ENCODE measurements at places on chromosomes 2 and 18. TPM values are rescaled to one million over a fixed set of nuclear protein-coding genes. Genes with fewer than 3 reads are reported as not detected.

DNA sequence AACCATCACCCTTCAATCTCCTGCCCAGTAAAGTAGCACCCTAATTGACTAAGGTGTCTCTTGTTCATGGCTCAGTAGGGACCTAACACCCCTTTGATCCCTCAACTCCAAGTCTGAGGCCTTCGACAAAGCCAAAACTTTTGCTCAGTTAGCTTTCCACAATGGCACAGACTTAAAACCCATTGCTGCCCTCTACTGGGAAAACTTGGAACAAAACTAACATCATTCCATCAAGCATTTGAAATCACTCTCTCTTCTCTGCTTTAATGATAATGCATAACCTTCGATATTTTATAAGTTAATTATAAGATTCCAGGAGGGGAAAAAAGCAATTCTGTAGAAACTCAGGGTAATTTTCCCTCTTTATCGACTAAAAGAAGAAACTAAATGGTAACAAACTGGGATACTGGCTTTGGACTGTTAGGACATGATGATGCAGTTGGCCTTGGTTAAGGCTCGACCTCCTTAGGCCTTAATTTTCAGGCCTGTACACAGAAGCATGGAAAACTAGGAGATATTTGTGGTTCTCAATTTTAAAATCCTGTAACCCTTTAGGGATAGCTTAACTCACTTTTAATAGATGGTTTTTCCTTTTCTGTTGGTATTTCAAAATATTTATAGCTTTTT is 127.8 kb downstream of the STK39 start:
- peak; percentile 39 for DNase-seq
- no peak overlapping the region for H3K4me3 ChIP-seq
- no peak overlapping the region for H3K27ac ChIP-seq

DNA sequence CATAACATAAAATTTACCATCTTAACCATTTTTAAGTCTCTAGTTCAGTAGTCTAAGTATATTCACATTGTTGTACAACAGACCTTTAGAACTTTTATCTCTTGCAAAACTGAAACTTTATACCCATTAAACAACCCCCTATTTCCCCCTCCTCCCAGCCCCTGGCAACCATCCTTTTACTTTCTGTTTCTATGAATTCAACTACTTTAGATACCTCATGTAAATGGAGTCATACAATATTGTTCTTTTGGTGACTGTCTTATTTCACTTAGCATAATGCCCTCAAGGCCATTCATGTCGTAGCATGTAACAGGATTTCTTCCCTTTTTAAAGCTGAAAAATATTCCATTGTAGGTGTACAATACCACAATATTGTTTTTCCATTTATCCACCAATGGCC is 129.8 kb downstream of the PDE11A start:
- no peaks in the 10 kb centered on the region for H3K4me1 ChIP-seq
- H3K4me3 ChIP-seq: no peak overlapping the region
- DNase-seq: no peak
- no peaks in the 10 kb centered on the region for H3K36me3 ChIP-seq
- H3K27me3 ChIP-seq: no peaks in the 10 kb centered on the region

DNA sequence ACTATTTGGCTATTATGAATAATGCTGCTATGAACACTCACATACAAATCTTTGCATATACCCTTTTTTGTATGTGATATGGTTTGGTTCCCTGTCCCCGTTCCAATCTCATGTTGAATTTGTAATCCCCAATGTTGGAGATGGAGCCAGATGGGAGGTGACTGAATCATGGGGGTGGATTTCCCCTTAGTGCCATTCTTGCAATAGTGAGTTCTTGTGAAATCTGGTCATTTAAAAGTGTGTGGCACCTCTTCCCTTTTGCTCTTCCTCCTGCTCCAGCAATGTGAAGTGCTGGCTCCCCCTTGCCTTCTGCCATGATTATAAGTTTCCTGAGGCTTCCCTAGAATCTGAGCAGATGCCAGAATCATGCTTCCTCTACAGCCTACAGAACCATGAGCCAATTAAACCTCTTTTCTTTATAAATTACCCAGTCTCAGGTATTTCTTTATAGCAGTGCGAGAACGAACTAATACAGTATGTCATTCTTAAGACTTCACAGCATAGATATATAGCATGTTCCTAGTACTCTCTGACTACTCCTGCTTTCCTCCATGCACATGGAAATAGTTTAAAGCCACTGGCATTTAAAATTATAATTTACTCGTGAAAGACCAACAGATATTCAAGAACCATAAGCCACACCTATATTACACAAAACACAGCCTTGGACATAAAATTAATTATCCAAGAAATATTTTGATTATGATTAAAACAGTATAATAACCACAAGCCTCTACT is 75.2 kb downstream of the COBLL1 start:
- no peaks in the 10 kb centered on the region for H3K27me3 ChIP-seq
- peaks cover 5% of the 10 kb centered on the region for H3K4me1 ChIP-seq
- H3K36me3 ChIP-seq: no peaks in the 10 kb centered on the region
- H3K4me3 ChIP-seq: no peak overlapping the region
- H3K27ac ChIP-seq: no peak overlapping the region

GRCh38 chr2:11582862-11583752 is 49.3 kb downstream of the GREB1 start:
- peaks cover 6% of the 10 kb centered on the region for H3K27me3 ChIP-seq
- H3K36me3 ChIP-seq: no peaks in the 10 kb centered on the region
- DNase-seq: peak; percentile 81
- no peak overlapping the region for H3K27ac ChIP-seq

DNA sequence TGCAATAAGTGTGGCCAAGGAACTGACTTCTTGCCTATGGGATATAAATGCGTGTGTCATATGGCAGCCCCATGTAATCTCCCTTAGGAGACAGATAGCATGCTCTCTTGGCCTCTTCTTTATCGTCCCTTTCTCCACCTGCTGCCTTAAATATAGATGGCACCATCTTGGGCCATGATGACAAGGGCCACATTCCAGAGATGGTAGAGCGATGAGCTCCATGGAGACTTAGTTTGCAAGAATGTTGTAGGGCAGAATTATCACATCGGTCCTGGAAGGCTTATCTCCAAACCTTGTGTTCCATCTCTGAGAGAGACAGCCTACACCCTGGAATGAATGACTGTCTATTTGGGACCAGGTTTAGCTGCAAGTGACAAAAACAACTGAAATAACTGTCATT is 536.7 kb downstream of the TNS1 start:
- H3K4me3 ChIP-seq: no peak overlapping the region
- no peaks in the 10 kb centered on the region for H3K36me3 ChIP-seq
- H3K27me3 ChIP-seq: no peaks in the 10 kb centered on the region
- no peaks in the 10 kb centered on the region for H3K4me1 ChIP-seq
- no peak for DNase-seq

- H3K27me3 ChIP-seq: no peaks in the 10 kb centered on the region
- peaks cover 16% of the 10 kb centered on the region for H3K4me1 ChIP-seq
- no peak overlapping the region for H3K4me3 ChIP-seq
- DNase-seq: peak; percentile 35
Measured at GRCh38 chr18:74248595-74248994, 43.2 kb downstream of the CYB5A start.

- H3K36me3 ChIP-seq: peaks cover 5% of the 10 kb centered on the region
- H3K27me3 ChIP-seq: no peaks in the 10 kb centered on the region
- no peak overlapping the region for H3K4me3 ChIP-seq
- H3K4me1 ChIP-seq: peaks cover 52% of the 10 kb centered on the region
- H3K27ac ChIP-seq: no peak overlapping the region
Measured at GRCh38 chr2:237944302-237944701, 22.5 kb upstream of the UBE2F start.

DNA sequence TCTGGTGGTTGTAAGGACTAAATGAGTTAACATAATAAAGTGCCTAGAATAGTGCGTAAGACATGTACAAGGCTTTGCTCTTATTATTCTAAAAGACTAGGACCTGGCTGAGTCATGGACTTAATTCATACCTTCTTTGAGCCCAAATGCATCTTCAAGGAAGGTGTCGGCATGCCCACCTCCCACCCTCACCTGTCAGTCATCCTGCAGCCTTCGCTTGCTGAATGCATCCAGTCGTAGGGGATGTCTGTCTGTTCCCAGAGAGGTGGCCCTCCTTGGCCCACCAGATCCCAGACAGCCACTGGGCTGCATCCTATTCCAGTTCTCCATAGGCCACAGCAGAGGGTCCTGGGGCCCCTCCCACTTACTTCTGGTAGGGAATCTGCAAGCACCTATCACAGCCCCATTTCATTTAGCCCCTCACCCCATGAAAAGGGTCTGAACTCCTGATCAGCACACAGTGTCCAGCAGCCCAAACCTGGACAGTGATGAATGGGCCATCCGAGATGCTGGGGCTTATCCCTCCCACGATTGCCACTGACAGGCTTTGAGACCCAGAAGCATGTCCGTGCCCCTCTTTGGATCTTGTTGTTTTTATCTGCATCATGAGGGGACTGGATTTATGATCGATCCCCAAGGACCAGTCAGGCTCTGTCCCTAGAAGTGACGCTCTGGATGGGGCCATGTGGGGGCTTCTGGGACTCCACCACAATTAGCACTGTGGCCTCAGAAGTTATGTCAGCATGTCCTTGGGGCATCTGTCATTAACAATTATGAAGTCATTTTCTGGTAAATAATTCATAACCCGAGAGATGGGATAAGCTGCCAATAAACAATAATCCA is 101.1 kb downstream of the KLHL29 start:
- no peak overlapping the region for H3K4me3 ChIP-seq
- H3K4me1 ChIP-seq: peaks cover 14% of the 10 kb centered on the region
- DNase-seq: no peak
- H3K36me3 ChIP-seq: no peaks in the 10 kb centered on the region
- peaks cover 2% of the 10 kb centered on the region for H3K27me3 ChIP-seq

CNDP1 gene
- total RNA-seq: not detected

IL1R2 gene
- 10.3 TPM for total RNA-seq

RESP18 gene
- not detected for total RNA-seq

DNA sequence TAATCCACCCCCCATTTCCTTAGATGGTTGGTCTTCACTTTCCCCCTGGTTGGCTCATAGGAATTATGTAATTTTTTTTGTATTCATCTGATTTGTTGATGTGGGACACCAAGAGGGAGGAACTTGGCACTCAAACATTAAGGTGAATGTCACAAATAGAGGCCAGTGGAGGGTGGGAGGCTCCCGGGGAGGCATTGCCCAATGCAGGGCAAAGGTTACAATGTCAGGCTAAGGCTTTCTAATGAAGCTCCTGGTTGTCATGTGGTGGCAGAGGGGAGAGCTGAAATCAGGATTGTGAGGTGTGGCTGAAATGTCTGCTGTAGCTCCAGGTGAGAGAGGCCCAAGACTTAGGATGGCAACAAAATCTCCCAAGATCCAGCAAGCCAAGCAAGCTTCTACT is 42.7 kb downstream of the MPHOSPH10 start:
- H3K36me3 ChIP-seq: no peaks in the 10 kb centered on the region
- H3K27ac ChIP-seq: no peak overlapping the region
- no peaks in the 10 kb centered on the region for H3K27me3 ChIP-seq
- H3K4me3 ChIP-seq: no peak overlapping the region
- DNase-seq: no peak

ARHGEF33 gene
- not detected for total RNA-seq

MROH2A gene
- not detected for total RNA-seq

DNA sequence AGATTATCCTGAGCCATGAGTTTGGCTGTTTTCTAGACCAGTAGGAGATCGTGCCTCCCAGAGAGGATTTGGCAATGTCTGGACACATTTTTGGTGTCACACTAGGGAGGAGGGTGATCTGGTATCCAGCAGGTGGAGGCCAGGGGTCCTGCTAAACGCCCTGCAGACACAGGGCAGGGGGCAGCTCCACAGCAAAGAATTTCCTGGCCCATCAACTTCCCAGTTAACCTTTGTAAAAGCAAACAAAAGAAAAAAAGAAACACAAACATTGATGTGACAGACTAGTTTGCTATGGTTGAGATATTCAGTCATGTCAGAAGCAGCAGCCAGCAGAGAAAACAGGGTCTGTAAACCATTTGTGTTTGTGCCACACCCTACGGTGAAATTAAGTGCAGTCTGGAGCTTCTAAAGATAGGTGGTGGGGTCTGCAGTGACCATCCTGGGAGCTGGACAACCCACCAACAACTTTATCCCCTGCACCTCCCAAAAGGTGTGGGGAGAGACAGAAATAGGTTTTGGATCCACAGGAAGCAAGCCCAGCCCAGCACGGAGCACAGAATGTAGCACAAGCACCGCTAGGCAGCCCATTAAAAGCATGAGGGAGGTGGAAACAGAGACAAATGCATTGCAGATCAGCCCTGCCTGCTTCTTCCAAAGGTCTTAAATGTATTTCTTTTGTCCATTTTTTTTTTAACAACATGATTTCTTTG is 232.5 kb downstream of the MYT1L start:
- no peak overlapping the region for H3K4me3 ChIP-seq
- DNase-seq: no peak
- peaks cover 1% of the 10 kb centered on the region for H3K36me3 ChIP-seq
- H3K4me1 ChIP-seq: no peaks in the 10 kb centered on the region

DNA sequence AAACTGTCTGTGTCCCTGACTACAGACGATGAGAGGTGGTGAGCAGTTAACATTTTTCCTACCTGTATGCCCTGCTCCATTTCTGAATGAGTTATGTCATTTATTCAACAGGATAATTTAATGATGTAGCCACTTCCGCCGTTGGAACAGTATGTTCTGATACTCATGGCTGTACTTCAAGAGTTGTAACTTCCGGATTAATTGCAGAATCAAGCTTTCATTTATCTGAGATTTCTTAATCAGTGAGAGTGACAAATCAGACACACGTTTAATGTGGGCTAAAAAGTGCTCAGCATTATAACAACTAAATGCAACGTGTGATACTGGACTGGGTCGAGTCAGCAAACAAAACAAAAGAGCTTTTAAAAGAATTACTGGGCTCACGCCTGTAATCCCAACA is 107.7 kb downstream of the KCTD1 start:
- H3K4me1 ChIP-seq: no peaks in the 10 kb centered on the region
- no peaks in the 10 kb centered on the region for H3K36me3 ChIP-seq
- H3K27ac ChIP-seq: no peak overlapping the region
- DNase-seq: no peak
- H3K4me3 ChIP-seq: no peak overlapping the region

TCF23 gene
- total RNA-seq: not detected

COPS8 gene
- total RNA-seq: 69.2 TPM

FBXO41 gene
- total RNA-seq: 11.0 TPM

GRCh38 chr18:31819106-31819924 is 58.6 kb upstream of the SLC25A52 start:
- no peaks in the 10 kb centered on the region for H3K4me1 ChIP-seq
- no peak for DNase-seq
- H3K27me3 ChIP-seq: no peaks in the 10 kb centered on the region

- H3K27ac ChIP-seq: no peak overlapping the region
- H3K27me3 ChIP-seq: peaks cover 19% of the 10 kb centered on the region
- DNase-seq: no peak
- H3K36me3 ChIP-seq: no peaks in the 10 kb centered on the region
- peaks cover 11% of the 10 kb centered on the region for H3K4me1 ChIP-seq
Measured at GRCh38 chr2:111226876-111227700, 106.4 kb downstream of the BCL2L11 start.

GRCh38 chr2:143530758-143531157 is 401.5 kb downstream of the ARHGAP15 start:
- no peak overlapping the region for H3K4me3 ChIP-seq
- no peak overlapping the region for H3K27ac ChIP-seq
- H3K36me3 ChIP-seq: peaks cover 49% of the 10 kb centered on the region
- H3K4me1 ChIP-seq: peaks cover 19% of the 10 kb centered on the region
- no peaks in the 10 kb centered on the region for H3K27me3 ChIP-seq
- no peak for DNase-seq

GRCh38 chr2:85501248-85501647 is 37.7 kb upstream of the MAT2A start:
- no peaks in the 10 kb centered on the region for H3K4me1 ChIP-seq
- H3K27ac ChIP-seq: no peak overlapping the region
- no peak for DNase-seq
